NCI-H510A treated with DMSO at 0.1 percent for 48 hours (cell line): ENCODE measurements at places on chromosomes 13 and 19.

DNA sequence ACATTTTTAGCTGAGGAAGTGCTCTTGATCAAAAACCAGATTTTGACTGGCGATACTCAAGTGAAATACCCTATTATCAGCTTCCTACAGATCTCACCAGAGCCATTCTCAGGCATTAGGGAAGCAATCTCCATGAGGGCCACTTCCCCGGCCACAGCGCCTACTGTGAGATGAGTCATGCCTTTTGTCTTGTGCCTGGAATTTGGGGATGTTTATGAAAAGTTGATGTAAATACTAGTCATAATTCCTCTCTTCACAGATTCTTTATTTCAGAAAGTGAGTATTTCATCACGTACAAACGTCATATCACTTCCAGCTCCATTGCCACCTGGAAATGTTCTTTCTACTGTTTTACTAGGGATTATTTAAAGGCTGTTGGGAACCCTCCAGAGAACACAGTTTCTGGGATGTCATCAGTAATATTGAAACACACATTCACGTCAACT lies 25.3 kb upstream of the SLC46A3 start:
- no peak for DNase-seq

DNA sequence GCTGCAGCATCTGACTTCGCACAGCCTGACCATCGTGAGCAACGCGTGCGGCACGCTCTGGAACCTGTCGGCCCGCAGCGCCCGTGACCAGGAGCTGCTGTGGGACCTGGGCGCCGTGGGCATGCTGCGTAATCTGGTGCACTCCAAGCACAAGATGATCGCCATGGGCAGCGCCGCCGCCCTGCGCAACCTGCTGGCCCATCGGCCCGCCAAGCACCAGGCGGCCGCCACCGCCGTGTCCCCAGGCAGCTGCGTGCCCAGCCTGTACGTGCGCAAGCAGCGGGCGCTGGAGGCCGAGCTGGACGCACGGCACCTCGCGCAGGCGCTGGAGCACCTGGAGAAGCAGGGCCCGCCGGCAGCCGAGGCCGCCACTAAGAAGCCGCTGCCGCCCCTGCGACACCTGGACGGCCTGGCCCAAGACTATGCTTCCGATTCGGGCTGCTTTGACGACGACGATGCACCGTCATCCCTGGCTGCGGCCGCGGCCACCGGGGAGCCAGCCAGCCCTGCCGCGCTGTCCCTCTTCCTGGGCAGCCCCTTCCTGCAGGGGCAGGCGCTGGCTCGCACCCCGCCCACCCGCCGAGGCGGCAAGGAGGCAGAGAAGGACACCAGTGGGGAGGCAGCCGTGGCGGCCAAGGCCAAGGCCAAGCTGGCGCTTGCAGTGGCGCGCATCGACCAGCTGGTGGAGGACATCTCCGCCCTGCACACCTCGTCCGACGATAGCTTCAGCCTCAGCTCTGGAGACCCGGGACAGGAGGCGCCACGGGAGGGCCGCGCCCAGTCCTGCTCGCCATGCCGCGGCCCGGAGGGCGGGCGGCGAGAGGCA lies 13.6 kb downstream of the C19orf25 start:
- no peak for DNase-seq

- no peak for DNase-seq
Measured at GRCh38 chr19:15240515-15240914, 8.3 kb upstream of the EPHX3 start.

GRCh38 chr13:110061270-110061669 lies 245.7 kb downstream of the COL4A1 start:
- no peak for DNase-seq

GRCh38 chr13:24284889-24285565 lies 24.4 kb upstream of the C1QTNF9 start:
- DNase-seq = no peak

DNA sequence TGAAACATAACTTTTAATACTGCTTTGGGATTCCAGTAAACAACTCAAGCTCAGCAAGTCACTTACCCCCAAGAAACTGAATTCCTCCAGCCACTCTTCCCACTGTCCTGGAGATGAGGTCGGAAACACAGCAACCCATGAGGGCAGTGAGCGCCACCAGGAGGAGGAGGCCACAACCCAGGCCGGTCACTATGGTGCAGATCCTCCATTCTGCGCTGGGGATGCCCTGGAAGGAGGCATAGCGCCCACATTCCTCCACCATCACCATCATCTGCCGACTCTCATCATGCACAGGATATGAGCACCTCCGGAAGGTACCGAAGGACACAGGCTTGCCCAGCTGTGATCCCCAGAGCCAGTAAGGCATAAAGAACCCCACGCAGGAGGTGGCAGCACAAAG lies 2.2 kb downstream of the LHFPL6 start:
- no peak for DNase-seq

- DNase-seq = no peak
Measured at GRCh38 chr13:33752597-33752996, 65.4 kb upstream of the RFC3 start.

GRCh38 chr13:107680115-107680514 lies 535.2 kb downstream of the LIG4 start:
- peak; percentile 58 for DNase-seq
